Pancreas (tissue), 10 donors: ENCODE measurements at places on chromosomes 6 and 20. TPM values are rescaled to one million over a fixed set of nuclear protein-coding genes. Genes with fewer than 3 reads are reported as not detected.

The SAMD3 gene
- 0.79 TPM for total RNA-seq

GRCh38 chr6:48307573-48307972 is 196.6 kb upstream of the PTCHD4 start:
- DNase-seq = no peak

DNA sequence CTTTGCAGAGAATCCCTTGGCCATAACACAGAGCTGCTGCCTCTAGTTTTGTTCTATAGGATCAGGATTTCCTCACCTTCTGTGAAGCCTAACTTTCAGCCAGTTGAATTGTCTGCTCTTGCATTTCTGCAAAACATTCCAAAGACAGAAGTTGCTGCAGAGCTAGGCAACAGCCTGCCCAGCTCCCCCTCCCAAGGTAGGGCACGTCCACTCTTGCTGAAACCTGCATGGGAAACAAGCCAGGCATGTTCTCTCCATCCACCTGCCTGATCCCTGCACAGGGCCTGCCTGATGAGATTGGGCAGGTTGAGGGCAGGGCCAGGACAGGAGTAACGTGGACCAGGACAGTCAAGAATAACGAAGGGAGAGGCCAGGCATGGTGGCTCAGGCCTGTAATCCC is 58.9 kb upstream of the NAA20 start:
- no peak for DNase-seq

The MAP3K7 gene
- 5.6 TPM for total RNA-seq

DNA sequence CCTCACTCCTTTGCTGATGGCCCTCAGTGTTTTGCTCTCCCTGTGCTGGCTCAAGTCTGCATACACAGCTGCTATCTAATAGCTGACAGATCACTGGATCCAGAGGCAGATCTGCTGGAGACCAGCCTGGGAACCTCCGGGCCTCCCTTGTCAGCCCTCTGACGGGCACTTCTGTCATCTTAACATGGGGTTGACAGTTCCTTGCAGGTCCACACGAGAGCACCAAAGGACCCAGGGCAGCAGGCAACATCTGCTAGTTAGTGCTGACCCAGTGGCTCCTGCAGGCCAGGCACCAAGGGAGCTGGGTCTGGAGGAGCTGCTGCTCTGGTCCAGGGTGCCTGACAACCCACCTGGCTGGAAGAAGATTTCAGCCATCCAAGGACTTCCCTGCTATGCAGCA is 208.1 kb downstream of the UST start:
- DNase-seq = no peak

The BMP6 gene
- 0.14 TPM for total RNA-seq

GRCh38 chr6:83514466-83514865 is 2.1 kb downstream of the PRSS35 start:
- DNase-seq = no peak

DNA sequence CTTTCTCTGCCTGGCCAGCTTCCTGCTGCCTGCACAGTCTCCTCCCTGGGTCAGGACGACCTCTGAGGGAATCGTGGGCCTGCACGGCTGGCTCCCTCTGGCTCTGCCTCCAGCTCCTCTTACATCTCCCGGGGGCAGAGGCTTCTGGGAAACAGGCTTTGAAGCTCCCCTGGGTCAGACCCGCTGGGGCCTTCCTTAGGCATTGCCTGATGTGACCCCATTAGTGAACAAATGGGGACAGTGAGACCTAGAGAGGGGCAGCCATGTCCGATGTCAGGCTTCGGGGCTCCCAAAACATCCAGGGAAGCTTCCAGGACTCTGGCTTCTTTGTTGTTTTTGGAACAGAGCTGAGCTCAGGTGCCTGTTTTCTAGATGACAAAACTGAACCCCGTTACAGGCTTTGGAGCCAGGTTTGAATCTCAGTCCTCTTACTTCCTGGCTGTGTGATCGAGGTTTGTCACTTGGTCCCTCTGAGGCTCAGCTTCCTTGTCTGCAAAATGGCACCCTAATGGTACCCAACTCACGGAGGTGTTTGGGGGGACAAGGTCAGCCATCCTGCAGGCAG is 94.3 kb downstream of the CEBPB start:
- no peak for DNase-seq

GRCh38 chr6:149031859-149032598 is 285.2 kb downstream of the UST start:
- DNase-seq = no peak

DNA sequence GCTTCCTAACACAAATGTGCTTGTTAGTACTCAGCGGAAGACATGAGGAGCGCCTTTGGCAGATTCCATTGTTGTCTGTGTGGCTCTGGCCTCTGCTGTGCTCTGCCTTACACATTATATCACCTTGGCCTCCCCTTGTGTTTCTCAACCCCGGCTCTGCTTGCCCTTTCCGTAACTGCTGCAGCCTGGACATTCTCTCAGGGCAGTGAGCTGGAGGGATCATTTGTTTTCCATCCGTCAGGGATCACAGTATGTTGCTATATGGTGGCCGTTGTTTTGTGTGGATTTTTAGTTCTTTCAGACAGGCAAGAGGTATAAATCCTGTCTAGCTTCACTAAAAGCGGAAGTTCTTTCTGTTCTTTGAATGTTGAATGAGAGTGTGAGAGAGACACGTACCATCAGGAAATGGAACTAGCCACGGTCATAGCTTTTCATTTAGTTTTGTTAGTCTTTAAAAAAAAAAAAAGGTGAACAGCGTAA is 175.1 kb downstream of the JARID2 start:
- no peak for DNase-seq

The GNAS-AS1 gene
- total RNA-seq = 0.51 TPM

GRCh38 chr6:114998492-114998891 is 655.7 kb upstream of the HS3ST5 start:
- no peak for DNase-seq

The TFAP2D gene
- total RNA-seq = not detected

The SCUBE3 gene
- 0.03 TPM for total RNA-seq

DNA sequence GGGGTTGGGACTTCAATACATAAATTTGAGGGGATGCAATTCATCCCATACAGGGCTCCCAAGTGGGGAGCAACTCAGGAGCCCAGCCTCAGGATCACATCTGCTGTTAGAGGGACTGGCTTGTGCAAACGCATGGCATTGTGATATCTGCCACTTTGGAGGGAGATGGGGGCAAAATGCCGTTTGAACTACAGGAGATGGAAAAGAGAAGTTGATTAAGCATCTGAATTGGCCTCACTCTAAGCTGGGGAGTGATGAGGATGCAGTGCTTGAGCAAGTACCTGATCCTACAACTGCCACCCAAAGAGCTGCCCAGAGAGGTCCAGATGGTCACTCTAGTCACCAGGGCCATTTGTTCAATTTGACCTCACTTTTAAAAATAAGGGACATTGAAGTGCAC is 2.0 kb downstream of the LY86 start:
- DNase-seq = no peak

DNA sequence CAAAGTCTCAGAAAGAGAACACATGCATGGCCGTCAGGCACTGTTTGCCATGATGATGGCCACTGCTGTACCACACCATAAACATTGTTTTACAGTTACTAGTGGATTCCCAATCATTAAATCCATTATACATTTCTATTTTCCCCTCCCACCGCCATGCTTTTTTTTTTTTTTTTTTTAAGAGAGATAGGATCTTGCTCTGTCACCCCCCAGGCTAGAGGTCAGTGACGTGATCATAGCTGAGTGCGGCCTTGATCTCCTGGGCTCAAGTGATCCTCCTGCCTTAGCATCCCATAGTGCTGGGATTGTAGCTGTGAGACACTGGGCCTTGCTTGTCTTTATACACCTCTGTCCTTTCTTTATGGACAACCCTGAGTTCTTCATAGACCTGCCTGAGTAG is 4.3 kb upstream of the BTN3A3 start:
- DNase-seq = no peak

The SNPH gene
- 2.6 TPM for total RNA-seq

The ZNF512B gene
- total RNA-seq = 8.9 TPM

GRCh38 chr6:75931011-75931680 is 141.3 kb downstream of the IMPG1 start:
- no peak for DNase-seq

The AHCY gene
- total RNA-seq = 62.7 TPM

The SLC16A10 gene
- total RNA-seq = 28.2 TPM

- DNase-seq = no peak
These were observed 4.5 kb downstream of the RIPOR3 start for GRCh38 chr20:50686821-50687220.

- DNase-seq = no peak
These were observed 16.8 kb downstream of the SFT2D1 start for GRCh38 chr6:166325383-166326042.

GRCh38 chr20:32252189-32252588 is 25.3 kb upstream of the KIF3B start:
- no peak for DNase-seq

DNA sequence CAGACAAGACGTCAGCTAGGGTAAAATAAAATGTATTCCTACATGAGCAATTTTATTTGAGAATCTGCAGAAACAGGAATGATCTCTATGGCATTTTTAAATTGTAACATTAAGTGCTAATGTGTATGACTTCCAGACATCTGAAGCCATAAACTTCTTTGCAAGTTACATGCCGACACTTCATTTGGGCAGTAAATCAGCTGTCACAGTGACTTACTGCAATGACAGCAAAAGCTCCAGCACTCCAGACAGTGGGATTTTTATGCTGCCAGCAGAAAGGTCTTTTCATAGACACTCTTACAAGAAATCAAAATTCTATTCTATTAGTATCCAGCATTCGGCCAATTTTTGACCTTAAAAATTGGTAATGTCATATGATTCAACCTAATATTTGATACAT is 156.3 kb upstream of the SNX9 start:
- DNase-seq = no peak

GRCh38 chr20:3909952-3910366 is 20.8 kb downstream of the PANK2 start:
- DNase-seq = no peak

The SNAP25 gene
- total RNA-seq = 1.8 TPM

- no peak for DNase-seq
These were observed 754.5 kb downstream of the C6orf118 start for GRCh38 chr6:164554700-164555476.

- DNase-seq = no peak
These were observed 266.0 kb downstream of the PAX1 start for GRCh38 chr20:21971436-21971835.

DNA sequence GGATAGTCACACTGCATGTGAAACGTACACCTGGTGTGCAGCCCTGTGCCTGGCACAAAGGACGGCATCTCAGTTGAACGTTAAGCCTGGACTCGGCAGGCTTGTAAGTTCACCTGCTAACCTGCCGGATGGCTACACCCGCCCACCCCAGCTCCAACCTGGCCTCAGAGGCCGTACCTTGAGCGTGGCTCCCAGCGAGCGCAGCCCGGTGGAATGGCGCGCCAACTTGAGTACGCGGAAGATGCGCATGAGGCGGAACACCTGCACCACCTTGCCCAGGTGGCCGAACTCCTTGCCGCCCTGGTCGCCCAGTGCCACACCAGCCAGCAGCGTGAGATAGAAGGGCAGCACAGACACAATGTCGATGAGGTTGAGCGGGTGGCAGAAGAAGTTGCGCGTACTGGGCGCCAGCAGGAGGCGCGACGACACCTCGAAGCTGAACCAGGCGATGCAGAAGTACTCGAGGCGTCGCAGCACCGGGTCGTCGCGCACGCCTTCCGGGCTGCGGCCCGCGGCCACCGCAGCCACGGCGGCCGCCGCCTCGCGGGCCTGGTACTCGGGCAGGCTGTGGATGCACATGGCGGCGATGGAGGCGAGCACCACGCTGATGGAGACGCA is 3.3 kb downstream of the KCNS1 start:
- no peak for DNase-seq

- no peak for DNase-seq
These were observed 76.3 kb downstream of the PERP start for GRCh38 chr6:138030872-138031271.

The CST7 gene
- total RNA-seq = 0.44 TPM

The KIF25 gene
- total RNA-seq = not detected

The C20orf204 gene
- total RNA-seq = 0.81 TPM

The SLC4A11 gene
- total RNA-seq = 0.87 TPM

GRCh38 chr6:13687917-13688351 is 23.7 kb downstream of the RANBP9 start:
- no peak for DNase-seq

DNA sequence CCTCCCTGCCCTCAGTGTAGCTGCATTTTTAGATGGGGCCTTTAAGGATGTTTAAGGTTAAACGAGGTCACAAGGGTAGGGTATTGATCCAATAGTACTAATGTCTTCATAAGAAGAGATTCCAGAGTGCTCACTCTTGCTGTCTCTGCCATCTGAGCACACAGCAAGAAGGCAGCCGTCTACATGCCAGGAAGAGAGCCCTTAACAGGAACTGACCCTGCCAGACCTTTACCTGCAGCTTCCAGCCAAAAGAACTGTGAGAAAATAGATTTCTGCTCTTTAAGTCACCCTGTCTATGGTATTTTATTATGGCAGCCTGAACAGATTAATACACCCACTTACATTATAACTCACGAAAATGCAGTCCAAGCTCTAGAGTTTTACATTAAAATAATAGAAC is 685.3 kb upstream of the MARCKS start:
- DNase-seq = no peak

DNA sequence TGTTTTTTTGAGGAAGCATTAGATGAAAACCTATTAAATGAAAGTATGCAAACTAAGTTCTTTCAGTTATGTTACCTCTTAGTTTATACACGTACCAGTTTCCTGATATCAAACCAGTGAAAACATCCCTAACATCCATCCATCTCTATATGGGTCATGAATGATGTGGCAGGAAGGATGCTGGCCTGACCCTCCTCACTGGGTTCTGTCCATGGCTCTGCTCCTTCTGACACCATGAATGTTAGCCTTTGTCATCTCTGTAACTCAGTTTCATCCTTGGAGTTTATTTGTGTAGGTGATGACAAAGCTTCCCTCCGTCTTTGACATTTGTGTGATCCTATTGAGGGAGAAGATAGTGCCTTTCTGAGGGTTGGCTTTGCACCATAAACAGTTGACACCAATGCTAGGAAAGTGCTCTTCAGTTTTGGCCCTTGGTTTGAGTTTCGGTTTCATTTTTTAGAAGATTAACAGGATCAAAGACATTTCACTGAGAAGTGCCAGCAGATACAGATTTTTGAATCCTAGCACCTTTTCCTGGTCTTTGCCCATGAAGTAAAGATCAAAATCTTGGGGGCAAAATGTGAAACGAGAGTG is 72.0 kb upstream of the SCGN start:
- no peak for DNase-seq

- DNase-seq = no peak
These were observed 36.3 kb downstream of the BANF2 start for GRCh38 chr20:17735959-17736621.

The SRSF12 gene
- 0.55 TPM for total RNA-seq

DNA sequence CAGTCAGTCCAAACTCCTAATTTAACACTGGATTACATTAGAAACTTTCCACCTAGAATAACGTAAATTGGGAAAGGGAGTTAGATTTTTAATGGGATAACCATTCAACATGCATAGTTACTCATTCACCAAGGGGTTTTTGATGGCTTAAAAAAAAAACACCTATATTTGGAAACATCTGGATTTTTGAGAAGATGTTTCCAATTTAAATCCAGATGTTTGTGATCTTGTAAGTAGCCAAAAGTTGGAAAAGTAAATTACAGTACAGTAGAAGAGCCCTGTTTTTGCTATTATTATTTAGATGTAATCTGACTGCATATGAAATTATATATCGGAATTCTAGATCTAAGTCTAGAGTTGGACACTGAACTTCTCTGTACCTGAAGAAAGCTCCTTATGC is 478.2 kb downstream of the CD83 start:
- no peak for DNase-seq
